ENCODE measurements at places on chromosomes 6 and 20.

DNA sequence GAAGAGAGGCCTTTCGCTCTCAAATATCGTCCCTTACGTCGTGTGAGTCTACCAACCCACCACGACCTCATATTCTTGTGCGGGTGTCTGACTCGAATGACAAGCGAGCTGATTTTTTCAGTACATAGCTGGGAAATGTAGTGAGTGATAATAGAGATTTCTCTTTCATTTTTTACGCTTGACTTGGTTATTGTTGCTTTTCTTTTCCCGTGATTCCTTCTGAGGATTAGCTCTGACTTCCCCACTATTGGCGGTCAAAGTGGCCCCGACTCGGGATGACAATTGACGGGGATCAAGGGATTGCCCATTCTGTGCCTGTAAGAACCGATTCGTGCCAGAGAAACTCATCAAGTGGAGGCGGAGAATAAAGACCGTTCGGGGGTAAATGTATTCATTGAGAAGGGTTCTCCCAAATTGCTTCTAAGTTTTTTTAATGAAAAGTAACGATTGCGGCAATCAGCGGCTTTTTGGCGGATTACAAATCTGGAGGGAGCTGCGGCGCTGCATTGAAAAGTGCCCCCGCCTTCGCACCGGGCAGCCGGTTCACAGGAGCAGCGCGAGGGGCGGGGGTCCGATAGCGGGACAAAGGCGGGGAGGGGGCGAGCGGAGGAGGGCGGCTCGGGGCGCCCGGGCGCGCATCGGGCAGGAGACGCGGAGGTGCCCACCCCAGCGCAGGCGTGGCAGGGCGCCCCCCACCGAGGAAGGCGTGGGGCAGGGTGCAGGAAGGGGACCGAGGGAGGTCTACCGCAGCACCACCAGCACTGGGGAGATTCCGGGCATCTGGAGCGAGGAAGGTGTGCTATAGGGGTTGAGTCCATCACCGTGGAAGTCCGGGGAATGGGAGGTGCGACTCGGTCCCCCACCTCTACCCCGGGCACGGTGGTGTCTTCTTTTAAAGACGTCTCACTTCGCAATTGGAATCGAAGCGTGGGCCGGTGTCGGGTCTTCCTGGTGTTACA, 44.5 kb upstream of the OSTM1 start:
- DNase-seq, result no peak

DNA sequence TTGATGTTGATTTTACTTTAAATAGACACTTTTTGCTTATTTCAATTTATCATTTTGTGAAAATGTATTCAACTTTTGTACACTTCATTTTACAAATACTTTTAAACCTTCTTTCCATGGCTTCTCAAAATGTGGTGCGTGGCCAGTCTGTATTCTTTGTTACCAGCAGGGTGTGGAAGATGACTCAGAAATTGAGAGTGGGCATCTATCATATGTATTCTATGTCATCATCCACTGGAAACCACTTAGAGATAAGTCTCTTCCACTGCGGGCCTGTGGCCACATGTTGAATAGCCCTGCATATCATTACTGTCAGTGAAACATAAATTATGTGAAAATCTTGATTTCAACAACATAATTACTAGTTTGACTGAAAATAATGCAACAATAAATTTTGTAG, 52.6 kb upstream of the MC3R start:
- DNase-seq, result no peak

- no peak for DNase-seq
These were observed 224.3 kb upstream of the FOXA2 start for GRCh38 chr20:22808628-22809027.

DNA sequence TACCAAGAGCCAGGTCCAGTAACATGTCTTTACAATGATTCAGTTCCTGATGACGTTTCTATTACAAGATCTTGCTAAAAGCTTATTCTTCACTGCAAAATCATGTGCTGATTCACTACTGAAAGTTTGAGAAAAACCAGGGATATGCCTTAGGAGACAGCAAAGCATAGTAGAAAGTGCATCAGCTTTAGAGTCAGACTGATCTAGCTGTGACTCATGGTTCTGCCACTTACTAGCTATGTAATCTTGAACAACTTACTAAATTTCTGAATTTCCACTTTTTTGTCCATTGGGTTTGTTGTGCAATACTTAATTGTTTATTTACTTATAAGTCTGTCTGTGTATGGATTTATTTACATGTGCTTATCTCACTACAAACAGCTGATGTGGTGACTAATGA, 198.5 kb upstream of the RSPO3 start:
- no peak for DNase-seq

DNA sequence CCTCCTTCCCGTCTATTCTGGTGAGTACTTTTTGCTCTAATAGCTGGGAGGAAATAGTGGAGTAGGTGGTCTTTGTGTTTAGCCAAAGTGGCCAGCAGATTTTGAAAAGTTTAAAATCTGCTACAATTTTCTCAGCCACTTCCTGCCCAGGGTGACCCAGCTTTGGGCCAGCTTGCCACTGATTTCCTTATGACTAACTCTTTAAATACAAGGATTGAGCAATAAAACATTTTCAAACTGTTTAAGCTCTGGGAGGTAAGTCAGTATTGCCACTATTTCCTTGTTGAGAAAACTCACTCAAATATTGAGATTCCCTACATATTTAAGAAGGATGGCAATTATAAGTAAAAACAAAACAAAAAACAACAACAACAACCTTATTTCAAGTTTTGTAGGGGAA, 54.5 kb downstream of the TRMT11 start:
- no peak for DNase-seq

DNA sequence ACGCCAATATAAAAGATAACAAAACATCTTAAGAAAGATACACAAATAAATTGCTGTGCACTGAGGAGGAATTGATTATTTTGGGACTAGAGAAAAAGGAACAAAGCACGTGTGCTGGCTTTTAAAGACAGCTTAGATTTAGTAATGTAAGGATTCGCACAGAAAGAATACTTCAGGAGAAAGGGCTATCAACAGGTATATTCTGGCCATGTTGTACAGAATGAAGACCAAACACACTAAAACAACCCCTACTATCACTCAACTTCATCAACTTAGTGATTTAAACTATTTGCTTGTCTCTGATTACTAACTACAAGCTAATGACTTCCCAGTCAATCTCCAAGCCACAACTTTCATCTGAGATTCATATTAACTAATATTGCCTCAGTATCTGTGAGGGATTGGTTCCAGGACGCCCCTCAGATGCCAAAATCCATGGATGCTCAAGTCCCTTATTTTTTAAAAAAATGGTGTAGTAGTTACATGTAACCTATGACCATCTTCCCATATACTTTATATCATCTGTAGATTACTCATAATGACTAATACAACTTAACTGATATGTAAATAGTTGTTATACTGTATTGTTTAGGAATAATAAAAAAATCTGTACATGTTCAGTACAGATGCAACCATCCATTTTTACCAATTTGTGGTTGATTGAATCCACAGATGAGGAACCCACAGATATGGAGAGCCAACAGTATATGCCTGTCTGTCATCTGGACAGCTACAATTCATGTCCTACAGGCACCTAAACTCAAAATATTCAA, 4.5 kb downstream of the DEK start:
- no peak for DNase-seq

DNA sequence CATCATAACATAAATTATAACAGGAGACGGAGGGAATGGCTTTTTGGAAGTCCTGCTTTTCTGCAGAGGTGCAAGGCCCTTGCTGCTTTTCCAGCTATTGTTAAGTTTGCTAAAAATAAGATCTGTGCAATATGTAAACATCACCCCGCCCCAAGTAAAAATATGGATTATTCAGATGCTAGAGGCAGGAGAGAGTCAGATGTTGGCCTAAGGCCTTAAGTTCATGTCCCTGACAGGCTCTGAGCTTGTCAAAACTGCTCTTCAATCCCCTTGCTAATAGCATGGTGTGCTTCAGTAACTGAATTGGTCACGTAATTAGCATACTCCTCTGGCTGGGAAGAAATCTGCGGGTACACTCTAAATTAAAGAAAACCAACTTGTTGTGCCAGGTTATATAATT, 147.5 kb downstream of the BMP2 start:
- DNase-seq, result no peak

DNA sequence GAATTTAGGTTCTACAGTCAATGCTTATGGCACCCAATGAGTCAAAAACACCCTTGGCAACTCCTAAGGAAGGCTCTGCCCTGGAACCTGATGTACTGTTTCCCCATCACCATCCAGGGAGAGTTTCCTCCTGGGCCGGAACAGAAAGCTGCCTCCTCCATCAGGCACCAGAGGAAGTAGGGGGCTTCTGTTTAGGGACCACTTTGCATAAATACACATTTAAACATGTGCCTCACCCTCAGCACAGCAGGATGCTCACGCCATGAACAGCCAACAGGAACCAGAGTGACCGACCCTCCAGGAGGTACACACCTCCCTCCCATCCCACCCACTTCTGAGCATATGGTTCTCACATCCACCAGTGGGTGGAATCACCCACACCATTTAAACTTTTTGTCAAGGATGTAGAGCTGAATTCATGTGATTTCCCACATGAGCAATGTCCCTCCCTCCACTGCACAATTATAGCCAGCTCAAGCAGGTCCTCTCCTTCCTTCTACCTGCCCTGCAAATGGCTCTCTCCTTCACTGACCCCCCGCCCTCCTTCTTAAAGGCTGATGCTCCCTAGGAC, 14.8 kb downstream of the DDRGK1 start:
- DNase-seq, result no peak

DNA sequence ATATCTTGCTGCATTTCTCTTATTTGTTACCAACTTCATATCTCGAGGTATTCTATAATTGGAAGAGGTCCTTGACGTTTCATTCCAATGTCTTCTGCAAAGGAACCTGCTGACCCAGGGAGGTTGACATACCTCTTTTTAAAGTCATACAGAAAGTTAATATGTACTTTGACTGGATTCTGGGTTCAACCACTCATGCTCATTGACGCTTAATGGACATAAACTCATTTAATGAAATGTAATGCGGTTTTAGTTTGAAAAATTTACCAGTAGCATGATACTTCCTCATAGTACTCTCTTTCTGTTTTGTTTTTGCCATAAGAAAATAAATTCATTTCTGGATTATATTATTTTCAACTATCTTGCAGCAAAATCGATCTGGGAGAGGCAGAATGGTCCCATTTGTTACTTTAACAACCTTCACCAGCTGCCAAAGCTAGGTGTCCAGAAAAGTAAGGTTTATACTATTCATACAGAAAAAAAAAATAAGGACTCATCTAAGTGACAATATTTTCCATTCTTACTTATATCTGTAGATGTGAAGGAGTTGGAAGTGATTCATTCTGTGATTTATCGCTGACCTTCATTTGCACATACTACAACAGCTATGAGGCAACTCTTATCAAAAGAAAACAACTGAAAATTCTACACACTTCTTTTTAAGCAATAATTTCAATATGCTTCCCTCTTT, 101.6 kb downstream of the ATXN1 start:
- DNase-seq, result no peak

DNA sequence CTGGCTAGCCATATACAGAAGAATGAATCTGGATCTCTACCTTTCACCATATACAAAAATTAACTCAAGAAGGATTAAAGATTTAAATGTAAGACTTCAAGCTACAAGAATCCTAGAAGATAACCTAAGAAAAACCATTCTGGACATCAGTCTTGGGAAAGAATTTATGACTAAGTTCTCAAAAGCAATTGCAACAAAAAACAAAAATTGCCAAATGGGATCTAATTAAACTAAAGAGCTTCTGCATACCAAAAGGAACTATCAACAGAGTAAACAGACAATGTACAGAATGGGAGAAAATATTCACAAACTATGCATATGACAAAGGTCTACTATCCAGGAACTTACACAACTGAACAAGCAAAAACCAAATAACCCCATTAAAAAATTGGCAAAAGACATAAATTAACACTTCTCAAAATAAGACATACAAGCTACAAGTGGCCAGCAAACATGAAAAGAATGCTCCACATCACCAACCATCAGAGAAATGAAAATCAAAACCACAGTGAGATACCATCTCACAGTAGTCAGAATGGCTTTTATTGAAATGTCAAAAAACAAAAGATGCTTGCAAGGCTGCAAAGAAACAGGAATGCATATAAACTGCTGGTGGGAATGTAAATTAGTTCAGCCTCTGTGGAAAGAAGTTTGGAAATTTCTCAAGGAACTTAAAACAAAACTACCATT, 66.8 kb upstream of the RSPO3 start:
- DNase-seq, result no peak

- DNase-seq, result no peak
These were observed 10.1 kb upstream of the SEC63 start for GRCh38 chr6:107968081-107968480.

- no peak for DNase-seq
These were observed 106.5 kb upstream of the TRAF3IP2 start for GRCh38 chr6:111711984-111712752.

DNA sequence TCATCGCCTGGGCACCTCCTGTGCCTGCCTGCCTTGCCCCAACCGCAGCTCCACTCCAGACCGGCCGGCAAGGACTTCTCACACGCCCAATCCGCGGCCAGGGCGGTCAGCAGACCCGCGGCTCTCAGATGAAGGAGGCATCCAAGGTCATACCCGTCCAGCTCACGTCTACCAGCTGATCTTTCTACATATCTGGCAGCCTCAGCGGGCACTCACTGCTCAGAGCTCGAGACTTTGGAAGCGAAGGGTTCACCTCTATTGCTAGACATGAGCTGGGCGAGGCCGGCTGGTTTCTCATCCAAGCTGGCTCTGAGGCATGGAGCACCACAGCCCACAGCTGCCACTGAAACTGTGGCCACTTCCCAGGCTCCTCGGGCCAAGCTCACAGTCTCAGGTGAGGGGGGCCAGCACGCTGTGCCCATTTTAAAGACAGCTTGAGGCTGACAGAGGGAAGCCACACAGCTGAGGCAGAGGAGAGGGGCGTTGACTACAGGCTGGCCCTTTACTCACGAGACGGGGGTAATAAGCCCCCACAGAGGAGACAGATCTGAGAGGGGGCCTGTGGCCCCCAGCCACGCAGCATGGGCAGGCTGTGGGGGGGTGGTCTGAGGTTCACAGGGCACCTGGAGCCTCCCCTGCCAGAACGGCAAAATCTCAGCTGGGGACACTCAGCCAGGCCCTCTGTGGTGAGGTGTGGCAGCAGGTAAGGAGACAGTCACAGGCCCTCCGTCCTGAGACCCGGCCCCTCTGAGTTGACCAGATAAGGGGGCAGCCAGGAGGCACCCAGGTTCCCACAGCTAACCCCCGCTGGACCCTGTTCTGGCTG, 2.0 kb downstream of the LAMA5 start:
- DNase-seq, result no peak

GRCh38 chr20:58142843-58143185, 85.6 kb downstream of the ANKRD60 start:
- no peak for DNase-seq

GRCh38 chr6:7138046-7138531, 30.3 kb downstream of the RREB1 start:
- DNase-seq, result no peak

- DNase-seq, result no peak
These were observed 118.2 kb upstream of the RIPOR2 start for GRCh38 chr6:25053875-25054371.

Measured in activated naive CD4-positive, alpha-beta T cell treated with Interleukin-2 at 50 U/mL for 16 hours (primary cell).